ENCODE measurements at places on chromosomes 6 and 20. TPM values are rescaled to one million over a fixed set of nuclear protein-coding genes. Genes with fewer than 3 reads are reported as not detected.

SMOC2 gene
- 369 TPM for total RNA-seq

OVOL2 gene
- total RNA-seq, result not detected

GTSF1L gene
- not detected for total RNA-seq

DNA sequence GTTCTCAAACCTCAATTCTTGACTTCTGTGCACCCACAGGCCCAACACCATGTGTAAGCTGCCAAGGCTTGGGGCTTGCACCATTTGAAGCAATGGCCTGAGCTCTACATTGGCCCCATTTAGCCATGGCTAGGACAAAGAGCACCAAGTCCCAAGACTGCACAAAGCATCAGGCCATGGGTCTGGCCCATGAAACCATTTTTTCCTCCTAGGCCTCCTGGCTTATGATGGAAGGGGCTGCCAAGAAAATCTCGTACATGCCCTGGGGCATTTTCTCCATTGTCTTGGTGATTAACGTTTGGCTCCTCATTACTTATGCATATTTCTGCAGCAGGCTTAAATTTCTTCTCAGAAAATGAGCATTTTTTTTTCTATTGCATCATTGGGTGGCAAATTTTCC, 1128.7 kb upstream of the ADGRB3 start:
- DNase-seq, result no peak

GRCh38 chr20:37453836-37454235, 67.2 kb upstream of the NNAT start:
- no peak for DNase-seq

Measured in aorta (tissue), 5 donors.